ENCODE measurements at places on chromosomes 2 and 18.

DNA sequence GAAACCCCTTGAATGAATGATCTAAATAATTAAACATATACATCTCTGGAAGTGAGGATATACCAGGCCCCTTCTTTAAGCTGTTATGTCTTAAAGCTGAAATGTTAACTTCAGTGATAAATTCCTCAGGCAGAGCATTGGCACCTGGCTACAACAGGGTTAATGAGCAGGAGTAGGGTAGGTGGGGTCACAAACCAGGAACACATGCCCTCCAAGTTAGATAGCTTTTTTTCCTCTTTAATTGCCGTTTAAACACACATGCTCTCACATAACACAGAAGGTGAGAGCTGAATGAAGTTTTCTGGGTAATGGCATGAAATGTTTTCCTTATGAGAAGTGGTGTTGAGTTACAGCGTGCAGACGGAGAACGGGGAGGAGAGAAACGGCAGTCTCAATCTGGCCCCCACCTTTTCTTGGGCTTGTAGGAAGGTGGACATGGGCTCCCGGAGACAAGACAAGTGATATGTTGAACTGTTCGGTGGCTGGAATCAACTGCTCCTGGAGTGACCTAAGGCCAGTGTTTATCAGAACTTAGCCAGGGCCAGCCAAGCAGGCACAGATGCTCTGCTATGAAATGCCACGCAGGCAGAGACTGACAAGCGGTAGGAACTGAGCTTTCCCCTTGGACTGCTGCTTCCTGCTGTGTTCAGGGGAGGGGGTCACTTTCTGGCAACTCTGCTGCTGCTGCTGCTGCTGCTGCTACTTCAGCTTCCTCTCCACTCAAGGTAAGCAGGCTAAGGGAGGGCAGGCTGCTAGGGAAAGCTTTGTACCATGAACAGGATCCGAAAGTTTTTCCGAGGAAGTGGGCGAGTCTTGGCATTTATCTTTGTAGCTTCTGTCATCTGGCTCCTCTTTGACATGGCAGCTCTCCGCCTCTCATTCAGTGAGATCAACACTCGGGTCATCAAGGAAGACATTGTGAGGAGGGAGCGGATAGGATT, at the start of gene GALNT5:
TSS of gene GALNT5 (plus strand) at position 394 of the 941 bp plus-strand sequence. CDS start at position 772, 378 bp downstream.
- H3K27ac ChIP-seq, result peak within 1 kb of the TSS; percentile 97
- no peaks in the 10 kb centered on the region for H3K36me3 ChIP-seq
- no peaks in the 10 kb centered on the region for H3K27me3 ChIP-seq

DNA sequence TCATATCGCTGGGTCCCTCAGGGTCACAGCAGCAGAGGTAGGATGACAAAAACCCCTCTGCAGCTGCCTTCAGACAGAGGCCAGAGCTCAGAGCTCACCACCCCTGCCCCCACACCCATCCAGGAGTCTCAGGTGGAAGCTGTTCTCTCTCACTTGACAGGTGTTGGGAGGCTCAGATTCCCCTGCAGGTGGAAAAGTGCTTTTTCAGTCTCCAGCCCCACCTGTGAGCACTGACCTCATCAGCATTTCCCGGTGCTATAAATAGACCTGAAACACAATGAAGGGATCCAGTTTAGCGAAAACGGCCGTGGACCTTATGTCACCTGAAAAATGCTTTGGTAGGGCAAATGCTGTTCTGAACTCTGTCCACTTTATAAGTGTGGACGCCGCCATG, 254.9 kb downstream of the NDUFA10 start:
- H3K4me3 ChIP-seq, result no peak overlapping the region
- no peak for DNase-seq
- H3K4me1 ChIP-seq, result no peaks in the 10 kb centered on the region
- no peaks in the 10 kb centered on the region for H3K27me3 ChIP-seq
- H3K36me3 ChIP-seq, result no peaks in the 10 kb centered on the region

- H3K36me3 ChIP-seq, result no peaks in the 10 kb centered on the region
- H3K27ac ChIP-seq, result no peak overlapping the region
- no peaks in the 10 kb centered on the region for H3K27me3 ChIP-seq
- no peak for DNase-seq
- H3K4me3 ChIP-seq, result no peak overlapping the region
Observed at GRCh38 chr2:183253441-183254130, 129.3 kb downstream of the NUP35 start.

DNA sequence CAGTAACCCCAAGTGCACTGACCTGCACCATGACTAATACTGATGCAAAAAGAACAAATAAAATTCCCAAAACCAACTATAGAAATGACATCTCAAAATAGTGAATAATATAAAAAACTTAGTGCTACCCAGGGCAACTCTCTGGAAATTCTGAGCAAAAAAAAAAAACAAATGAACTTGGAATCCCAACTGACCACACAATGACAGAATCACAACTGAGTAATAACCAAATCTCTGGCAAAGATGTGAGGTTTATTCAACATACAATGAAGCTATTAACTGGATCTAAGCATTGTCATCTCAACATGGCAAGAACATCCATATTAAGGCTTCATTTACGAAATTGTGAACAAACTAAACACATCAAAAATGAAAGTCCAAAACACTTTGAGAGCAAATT, 22.7 kb downstream of the EXOC6B start:
- peak; percentile 66 for DNase-seq
- H3K4me1 ChIP-seq, result no peaks in the 10 kb centered on the region

GRCh38 chr2:4219571-4219970, 516.2 kb downstream of the DCDC2C start:
- DNase-seq, result no peak
- H3K4me3 ChIP-seq, result no peak overlapping the region
- no peaks in the 10 kb centered on the region for H3K36me3 ChIP-seq

- H3K36me3 ChIP-seq, result no peaks in the 10 kb centered on the region
- peak overlapping the region; percentile 91 for H3K27ac ChIP-seq
- peak overlapping the region; percentile 47 for H3K4me3 ChIP-seq
- H3K4me1 ChIP-seq, result peaks cover 5% of the 10 kb centered on the region
Observed at GRCh38 chr2:231680992-231681852, 27.1 kb upstream of the PTMA start.

- H3K27ac ChIP-seq, result no peak within 1 kb of the TSS
- H3K4me3 ChIP-seq, result no peak within 1 kb of the TSS
- no peaks in the 10 kb centered on the region for H3K36me3 ChIP-seq
- DNase-seq, result peak; percentile 24
Observed at GRCh38 chr2:236569573-236569973, at the start of gene ACKR3. Gene ACKR3 (plus strand): TSS chr2:236569825. CDS start chr2:236580466, 10,641 bp downstream.

- peaks cover 2% of the 10 kb centered on the region for H3K27me3 ChIP-seq
- H3K27ac ChIP-seq, result no peak overlapping the region
- no peaks in the 10 kb centered on the region for H3K36me3 ChIP-seq
- DNase-seq, result no peak
Observed at GRCh38 chr2:236338495-236339184, 74.4 kb upstream of the ASB18 start.

DNA sequence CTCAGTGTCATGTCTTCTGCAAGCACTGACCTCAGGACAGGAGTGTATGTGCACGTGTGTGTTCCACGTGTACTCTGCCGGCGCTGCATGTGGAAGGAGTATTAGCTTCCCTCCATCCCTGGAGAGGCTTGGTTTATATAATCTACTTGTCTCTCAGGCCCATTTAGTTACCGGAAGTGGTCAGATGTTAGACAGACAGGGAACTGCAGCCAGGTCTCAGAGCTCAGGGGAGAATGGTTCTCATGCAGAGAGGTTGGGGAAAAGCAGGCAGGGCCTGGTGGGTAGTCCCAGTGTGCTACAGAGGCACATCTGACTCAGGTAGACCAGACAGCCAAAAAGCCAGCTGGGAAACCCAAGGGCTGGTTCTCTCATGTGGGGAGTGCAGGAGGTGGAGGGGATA, 167.9 kb downstream of the CTIF start:
- peaks cover 28% of the 10 kb centered on the region for H3K36me3 ChIP-seq
- 0 out of 2 replicates have a peak, but pooled peaks cover 2% of the 10 kb centered on the region for H3K4me1 ChIP-seq
- H3K4me3 ChIP-seq, result no peak overlapping the region
- no peaks in the 10 kb centered on the region for H3K27me3 ChIP-seq

GRCh38 chr2:218396688-218397462, 2.8 kb upstream of the CTDSP1 start:
- H3K27ac ChIP-seq, result peak overlapping the region; percentile 99
- H3K4me3 ChIP-seq, result peak overlapping the region; percentile 85
- H3K36me3 ChIP-seq, result peaks cover 3% of the 10 kb centered on the region
- H3K27me3 ChIP-seq, result no peaks in the 10 kb centered on the region
- peaks cover 25% of the 10 kb centered on the region for H3K4me1 ChIP-seq

DNA sequence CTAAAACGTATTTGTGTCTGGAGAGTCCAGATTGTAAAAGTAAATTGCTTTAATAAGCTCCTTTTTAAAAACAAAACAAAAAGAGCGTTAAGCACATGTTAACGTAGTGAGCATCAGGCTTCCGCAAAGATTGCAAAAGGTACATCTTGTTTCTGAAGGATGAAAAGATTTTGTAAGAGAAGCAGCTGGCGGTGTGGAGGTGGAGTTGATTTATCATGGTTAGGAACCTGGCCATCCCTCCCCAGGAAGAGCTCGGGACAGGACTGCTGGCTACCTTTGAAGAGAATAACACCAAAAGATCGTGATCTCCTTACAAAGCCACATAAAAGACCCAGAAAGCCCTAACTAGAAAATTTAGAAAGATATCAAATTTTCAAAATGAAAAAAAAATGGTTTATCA, 132.2 kb downstream of the DNER start:
- no peak overlapping the region for H3K4me3 ChIP-seq
- H3K27me3 ChIP-seq, result no peaks in the 10 kb centered on the region
- no peaks in the 10 kb centered on the region for H3K36me3 ChIP-seq
- H3K27ac ChIP-seq, result no peak overlapping the region

GRCh38 chr2:8677646-8678592, 3.9 kb upstream of the ID2 start:
- DNase-seq, result peak; percentile 54
- H3K27ac ChIP-seq, result peak overlapping the region; percentile 76

DNA sequence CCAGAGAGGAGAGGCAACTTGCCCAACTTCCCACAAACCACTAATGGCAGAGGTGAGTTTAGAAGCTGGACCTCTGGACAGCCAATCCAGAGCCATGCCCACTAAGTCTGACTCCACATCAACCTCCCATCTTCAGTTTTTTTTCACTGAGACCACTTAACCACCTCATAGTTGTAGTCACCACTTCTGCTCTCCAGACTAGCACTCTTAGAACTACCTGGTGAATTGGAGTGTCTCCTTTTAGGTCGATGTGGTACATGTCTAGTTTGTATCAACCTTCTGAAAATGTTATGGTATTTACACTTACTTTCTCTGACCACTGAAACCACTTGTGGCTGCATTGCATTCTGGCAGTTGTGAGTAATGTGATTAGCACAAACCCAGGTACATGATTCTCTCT, 743.6 kb upstream of the FANCL start:
- no peak overlapping the region for H3K4me3 ChIP-seq
- no peak overlapping the region for H3K27ac ChIP-seq
- no peaks in the 10 kb centered on the region for H3K27me3 ChIP-seq
- H3K36me3 ChIP-seq, result no peaks in the 10 kb centered on the region
- no peaks in the 10 kb centered on the region for H3K4me1 ChIP-seq

DNA sequence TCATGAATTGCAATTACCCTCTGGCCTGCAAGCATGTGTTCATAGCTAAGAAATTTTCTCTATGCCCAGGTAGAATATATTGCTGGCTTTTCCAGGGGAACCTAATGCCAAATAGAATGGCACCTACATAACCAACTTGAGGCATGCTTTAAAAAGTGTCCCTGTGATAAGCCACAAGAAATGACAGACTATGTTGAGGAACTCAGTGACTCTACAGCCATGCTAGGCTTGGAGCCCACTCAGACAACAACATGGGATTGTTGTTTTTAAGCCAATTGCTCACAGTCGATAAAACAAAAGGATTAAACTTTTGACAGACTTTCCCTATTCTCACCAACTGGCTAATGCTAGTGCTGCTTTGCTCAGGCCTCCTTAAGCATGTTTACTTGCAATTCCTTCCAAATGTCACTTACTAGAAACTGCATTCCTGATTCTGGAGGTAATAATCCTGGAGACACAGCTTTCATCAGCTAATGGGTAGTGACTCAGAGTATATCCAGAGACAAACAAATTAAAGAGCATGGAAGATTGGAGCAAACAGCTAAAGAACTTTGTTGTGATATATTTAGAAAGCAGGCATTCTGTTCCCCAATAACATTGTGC, 249.0 kb downstream of the SLC8A1 start:
- H3K27me3 ChIP-seq, result no peaks in the 10 kb centered on the region
- no peaks in the 10 kb centered on the region for H3K36me3 ChIP-seq
- H3K4me3 ChIP-seq, result no peak overlapping the region
- peak overlapping the region; percentile 96 for H3K27ac ChIP-seq

GRCh38 chr2:98118161-98118560, 31.2 kb downstream of the VWA3B start:
- H3K27me3 ChIP-seq, result peaks cover 26% of the 10 kb centered on the region
- H3K4me3 ChIP-seq, result no peak overlapping the region
- DNase-seq, result peak; percentile 17
- no peak overlapping the region for H3K27ac ChIP-seq

GRCh38 chr18:48656582-48656981, 117.8 kb downstream of the CTIF start:
- peaks cover 27% of the 10 kb centered on the region for H3K4me1 ChIP-seq
- no peak overlapping the region for H3K4me3 ChIP-seq
- no peak overlapping the region for H3K27ac ChIP-seq
- no peaks in the 10 kb centered on the region for H3K36me3 ChIP-seq

DNA sequence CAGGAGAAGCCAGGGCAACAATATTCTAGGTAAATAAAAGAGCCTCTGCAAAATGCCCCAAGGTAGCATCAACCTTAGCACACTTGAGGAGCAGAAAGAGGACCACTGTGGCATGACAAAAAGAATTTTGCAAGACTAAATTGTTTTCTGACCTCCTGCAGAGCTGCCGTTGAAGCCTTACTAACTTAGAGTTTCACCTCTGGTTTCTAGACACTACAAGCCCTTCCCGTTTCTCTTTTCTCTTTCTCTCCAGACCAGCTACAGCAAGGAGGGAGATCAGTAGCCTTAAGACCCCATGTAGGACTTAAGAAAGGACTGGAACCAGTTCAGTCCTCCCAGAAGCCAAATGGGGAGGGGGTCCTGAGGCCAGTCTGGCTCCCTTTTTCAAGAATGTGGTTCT, 73.3 kb upstream of the SP3 start:
- no peaks in the 10 kb centered on the region for H3K36me3 ChIP-seq
- H3K27me3 ChIP-seq, result no peaks in the 10 kb centered on the region
- H3K4me1 ChIP-seq, result peaks cover 9% of the 10 kb centered on the region

DNA sequence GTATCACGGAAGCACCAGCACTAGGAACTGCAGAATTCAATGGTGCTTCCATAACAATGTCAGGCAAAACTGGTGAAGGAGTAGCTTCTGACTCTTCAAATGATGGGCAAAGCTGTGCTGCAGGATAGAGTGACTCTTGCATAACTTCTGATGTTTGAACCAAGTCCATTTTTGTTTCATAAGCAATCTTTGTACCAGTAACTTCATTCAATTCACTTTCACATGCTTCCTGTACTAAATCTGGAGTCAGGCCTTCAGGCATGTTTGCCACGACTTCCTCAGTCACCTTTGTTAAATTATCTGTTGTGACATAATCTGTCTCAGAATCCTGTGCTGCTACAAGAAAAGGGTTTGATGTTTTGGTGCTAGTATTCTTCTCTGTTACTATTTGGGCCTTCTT, 24.0 kb downstream of the RTN4 start:
- H3K4me3 ChIP-seq, result no peak overlapping the region
- H3K36me3 ChIP-seq, result peaks cover 4% of the 10 kb centered on the region
- no peaks in the 10 kb centered on the region for H3K27me3 ChIP-seq
- DNase-seq, result peak; percentile 50
- H3K4me1 ChIP-seq, result peaks cover 24% of the 10 kb centered on the region

Measured in IMR-90 (cell line).